ENCODE measurements at places on chromosomes 6 and 20. TPM values are rescaled to one million over a fixed set of nuclear protein-coding genes. Genes with fewer than 3 reads are reported as not detected.

CNBD2 gene
- total RNA-seq, result 2.6 TPM

PRSS35 gene
- total RNA-seq, result 6.8 TPM

TXLNB gene
- total RNA-seq, result 1.5 TPM

GGTLC1 gene
- total RNA-seq, result not detected

PCIF1 gene
- total RNA-seq, result 9.9 TPM

ZC3H12D gene
- total RNA-seq, result under 0.01 TPM

ULBP2 gene
- 1.8 TPM for total RNA-seq

ETV7 gene
- 1.0 TPM for total RNA-seq

DLK2 gene
- total RNA-seq, result under 0.01 TPM

KIF6 gene
- total RNA-seq, result 0.83 TPM

CALHM6 gene
- total RNA-seq, result 0.33 TPM

CALHM4 gene
- not detected for total RNA-seq

GRCh38 chr6:42453654-42454427 is 2.1 kb upstream of the TRERF1 start:
- H3K27me3 ChIP-seq, result no peaks in the 10 kb centered on the region
- H3K36me3 ChIP-seq, result no peaks in the 10 kb centered on the region
- peak; percentile 63 for DNase-seq
- peaks cover 7% of the 10 kb centered on the region for H3K4me1 ChIP-seq
- H3K4me3 ChIP-seq, result peak overlapping the region; percentile 76

- peak overlapping the region; percentile 23 for H3K27ac ChIP-seq
- H3K4me3 ChIP-seq, result no peak overlapping the region
- no peaks in the 10 kb centered on the region for H3K36me3 ChIP-seq
- DNase-seq, result peak; percentile 61
- H3K4me1 ChIP-seq, result peaks cover 5% of the 10 kb centered on the region
Measured at GRCh38 chr20:5848711-5849505, 98.7 kb downstream of the SHLD1 start.

DNA sequence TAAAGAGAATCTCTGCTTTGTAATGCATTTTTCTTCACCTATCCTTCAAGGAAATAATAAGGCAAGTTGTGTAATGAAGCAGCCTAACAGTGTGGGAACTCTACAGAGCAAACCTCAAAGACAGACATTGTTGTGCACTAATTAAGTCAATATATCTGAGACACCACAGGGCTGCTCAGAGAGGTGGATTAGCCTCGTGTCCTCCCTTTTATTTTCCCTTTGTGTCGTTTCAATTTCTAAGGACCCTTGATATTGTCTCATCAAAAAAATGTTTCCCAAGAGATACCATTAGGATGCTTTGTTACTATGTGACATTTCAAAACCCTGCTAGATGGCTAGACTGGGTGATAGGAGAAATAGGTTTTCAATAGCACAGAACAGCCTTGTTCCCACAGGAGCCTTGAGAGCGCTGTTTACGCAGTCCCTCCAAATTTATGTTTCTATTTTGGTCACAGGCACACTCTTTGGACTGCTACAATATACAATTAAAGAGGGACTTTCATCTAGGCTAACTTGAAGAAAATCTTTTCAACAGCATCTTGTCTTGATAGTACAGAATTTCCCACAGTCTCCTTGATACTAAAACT is 23.1 kb downstream of the UBE3D start:
- no peaks in the 10 kb centered on the region for H3K27me3 ChIP-seq
- H3K4me3 ChIP-seq, result no peak overlapping the region
- DNase-seq, result no peak
- no peak overlapping the region for H3K27ac ChIP-seq

- no peak for DNase-seq
- no peaks in the 10 kb centered on the region for H3K4me1 ChIP-seq
- H3K27me3 ChIP-seq, result no peaks in the 10 kb centered on the region
Measured at GRCh38 chr6:133815313-133815712, 73.6 kb upstream of the TCF21 start.

DNA sequence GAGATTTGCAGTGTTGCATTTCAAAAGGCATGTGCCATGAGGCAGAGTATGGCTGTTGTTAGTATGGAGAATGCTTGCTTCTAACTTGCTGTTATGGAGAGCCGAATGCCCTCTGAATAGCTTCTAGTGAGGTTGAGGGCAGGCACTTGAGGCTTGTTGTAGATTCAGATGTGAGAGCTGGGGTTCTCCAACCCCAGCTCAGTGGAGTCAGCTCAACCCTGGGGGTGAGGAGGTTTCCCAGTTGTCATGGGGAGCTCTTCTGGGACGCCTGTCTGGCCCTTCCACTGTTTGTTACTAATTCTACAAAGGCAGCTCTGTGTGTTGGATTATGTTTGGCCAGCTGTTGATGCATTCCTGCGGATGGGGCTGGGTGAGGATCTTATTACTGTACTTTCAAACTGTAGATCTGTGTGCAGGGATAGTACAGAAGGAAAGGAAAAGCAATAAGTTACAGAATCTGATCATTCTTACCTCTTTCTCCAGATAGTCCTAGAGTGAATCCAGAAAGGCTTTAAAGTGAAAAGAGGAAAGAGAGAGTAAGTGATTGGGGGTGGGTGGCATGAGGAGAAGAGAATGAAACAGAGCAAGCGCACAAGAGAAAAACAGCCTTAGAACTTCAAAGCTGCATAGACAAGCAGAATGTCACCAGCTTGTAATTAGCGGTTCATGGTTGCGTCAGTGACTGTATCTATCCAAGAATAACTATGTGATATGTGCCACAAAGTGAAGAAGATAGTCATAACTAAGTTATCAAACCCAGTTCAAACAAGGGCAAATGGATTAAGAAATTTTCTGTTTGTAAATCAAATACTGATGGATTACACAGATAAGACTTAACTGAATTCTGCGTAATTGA is 148.7 kb downstream of the PRL start:
- peak overlapping the region; percentile 47 for H3K27ac ChIP-seq
- H3K4me3 ChIP-seq, result peak overlapping the region; percentile 60
- peak; percentile 93 for DNase-seq
- peaks cover 20% of the 10 kb centered on the region for H3K4me1 ChIP-seq
- H3K36me3 ChIP-seq, result no peaks in the 10 kb centered on the region

GRCh38 chr6:16712255-16712930 is 48.9 kb downstream of the ATXN1 start:
- H3K27ac ChIP-seq, result peak overlapping the region; percentile 58
- H3K36me3 ChIP-seq, result no peaks in the 10 kb centered on the region
- H3K4me1 ChIP-seq, result peaks cover 9% of the 10 kb centered on the region
- no peak overlapping the region for H3K4me3 ChIP-seq
- DNase-seq, result no peak

- H3K36me3 ChIP-seq, result peaks cover 2% of the 10 kb centered on the region
- no peak overlapping the region for H3K27ac ChIP-seq
- DNase-seq, result no peak
- no peaks in the 10 kb centered on the region for H3K27me3 ChIP-seq
- no peak overlapping the region for H3K4me3 ChIP-seq
Measured at GRCh38 chr6:13676551-13677156, 35.0 kb downstream of the RANBP9 start.

DNA sequence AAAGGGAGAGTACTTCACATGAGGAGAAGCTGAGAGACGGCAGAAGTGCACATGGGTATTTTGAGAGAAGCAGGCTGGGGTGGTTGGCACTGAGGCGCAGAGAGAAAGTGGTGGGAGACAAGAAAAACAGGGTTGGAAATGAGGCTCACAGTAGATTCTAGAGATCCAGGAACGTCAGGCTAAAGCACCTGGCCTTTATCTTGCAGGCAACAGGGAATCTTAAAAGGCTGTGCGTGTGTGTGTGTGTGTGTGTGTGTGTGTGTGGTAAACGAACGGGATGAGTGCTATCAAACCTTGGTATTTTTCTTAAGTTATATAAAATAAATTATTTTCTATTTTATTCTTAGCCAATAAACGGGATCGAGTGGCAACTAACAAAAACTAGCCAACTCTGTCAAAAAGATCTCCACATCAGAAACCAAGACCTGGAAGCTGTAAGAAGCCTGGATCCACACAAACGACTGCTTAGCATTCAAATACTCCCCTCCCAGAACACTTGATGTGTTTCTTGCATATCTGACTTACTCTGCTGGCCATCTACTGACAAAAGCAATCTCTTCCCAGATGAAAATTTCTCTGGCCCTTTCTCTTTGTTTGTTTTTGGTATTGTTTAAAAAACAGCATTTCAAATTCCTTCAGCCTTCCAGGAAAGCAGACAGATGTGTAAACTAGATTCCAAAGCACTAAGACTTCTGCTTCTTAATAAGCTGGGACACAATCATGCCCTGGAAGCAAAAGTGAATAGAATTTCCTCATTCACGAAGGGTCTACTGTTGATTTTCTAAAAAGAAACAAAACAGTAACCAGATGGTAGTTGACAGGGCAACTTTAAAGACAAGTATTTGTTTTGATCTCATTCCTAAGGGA is 44.8 kb upstream of the FABP7 start:
- no peaks in the 10 kb centered on the region for H3K27me3 ChIP-seq
- DNase-seq, result no peak
- H3K27ac ChIP-seq, result no peak overlapping the region
- H3K36me3 ChIP-seq, result no peaks in the 10 kb centered on the region
- no peak overlapping the region for H3K4me3 ChIP-seq

GRCh38 chr20:39823224-39823623 is 861.1 kb downstream of the DHX35 start:
- H3K36me3 ChIP-seq, result no peaks in the 10 kb centered on the region
- H3K27me3 ChIP-seq, result no peaks in the 10 kb centered on the region
- peak; percentile 98 for DNase-seq
- H3K4me1 ChIP-seq, result peaks cover 11% of the 10 kb centered on the region

DNA sequence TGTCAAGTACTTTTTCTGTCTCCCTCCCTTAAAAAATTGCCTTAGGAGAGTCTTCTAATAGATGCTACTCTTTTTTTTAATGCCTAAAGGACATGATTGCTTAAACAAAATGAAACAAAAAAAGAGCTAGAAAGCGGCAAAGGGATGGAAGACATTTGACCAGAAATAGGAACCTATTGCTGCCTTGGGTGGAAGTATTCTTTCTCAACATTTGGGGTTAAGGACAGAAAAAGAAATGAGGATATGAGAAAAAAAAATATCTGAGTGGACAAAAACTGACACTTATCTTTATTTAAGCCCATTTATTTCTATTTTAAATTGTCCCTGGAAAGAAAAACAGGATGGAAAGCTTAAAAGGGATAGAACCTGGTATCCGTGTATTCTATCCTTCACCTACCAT is 664.9 kb upstream of the CITED2 start:
- no peak overlapping the region for H3K27ac ChIP-seq
- H3K36me3 ChIP-seq, result no peaks in the 10 kb centered on the region
- H3K4me3 ChIP-seq, result no peak overlapping the region
- no peak for DNase-seq
- H3K27me3 ChIP-seq, result no peaks in the 10 kb centered on the region

DNA sequence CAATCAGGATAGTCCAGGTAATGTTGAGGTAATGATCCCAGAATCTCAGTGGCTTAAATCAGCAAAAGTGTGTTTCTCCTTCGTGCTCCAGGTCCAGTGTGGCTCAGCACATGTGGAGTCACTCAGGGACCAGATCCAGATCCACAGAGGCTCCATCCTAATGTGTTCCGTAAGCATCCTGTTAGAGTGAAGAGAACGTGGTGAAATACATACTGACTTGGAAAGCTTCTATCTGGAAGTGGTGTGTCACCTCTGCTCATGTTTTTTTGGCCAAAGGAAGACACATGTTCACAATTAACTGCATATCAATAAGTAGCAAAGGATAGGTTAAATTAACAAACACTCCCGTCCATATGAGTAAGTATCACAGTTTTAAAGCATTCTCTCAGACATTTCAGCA is 26.8 kb upstream of the PREP start:
- H3K27me3 ChIP-seq, result no peaks in the 10 kb centered on the region
- no peaks in the 10 kb centered on the region for H3K36me3 ChIP-seq
- DNase-seq, result no peak
- H3K4me1 ChIP-seq, result peaks cover 15% of the 10 kb centered on the region
- H3K27ac ChIP-seq, result no peak overlapping the region

DNA sequence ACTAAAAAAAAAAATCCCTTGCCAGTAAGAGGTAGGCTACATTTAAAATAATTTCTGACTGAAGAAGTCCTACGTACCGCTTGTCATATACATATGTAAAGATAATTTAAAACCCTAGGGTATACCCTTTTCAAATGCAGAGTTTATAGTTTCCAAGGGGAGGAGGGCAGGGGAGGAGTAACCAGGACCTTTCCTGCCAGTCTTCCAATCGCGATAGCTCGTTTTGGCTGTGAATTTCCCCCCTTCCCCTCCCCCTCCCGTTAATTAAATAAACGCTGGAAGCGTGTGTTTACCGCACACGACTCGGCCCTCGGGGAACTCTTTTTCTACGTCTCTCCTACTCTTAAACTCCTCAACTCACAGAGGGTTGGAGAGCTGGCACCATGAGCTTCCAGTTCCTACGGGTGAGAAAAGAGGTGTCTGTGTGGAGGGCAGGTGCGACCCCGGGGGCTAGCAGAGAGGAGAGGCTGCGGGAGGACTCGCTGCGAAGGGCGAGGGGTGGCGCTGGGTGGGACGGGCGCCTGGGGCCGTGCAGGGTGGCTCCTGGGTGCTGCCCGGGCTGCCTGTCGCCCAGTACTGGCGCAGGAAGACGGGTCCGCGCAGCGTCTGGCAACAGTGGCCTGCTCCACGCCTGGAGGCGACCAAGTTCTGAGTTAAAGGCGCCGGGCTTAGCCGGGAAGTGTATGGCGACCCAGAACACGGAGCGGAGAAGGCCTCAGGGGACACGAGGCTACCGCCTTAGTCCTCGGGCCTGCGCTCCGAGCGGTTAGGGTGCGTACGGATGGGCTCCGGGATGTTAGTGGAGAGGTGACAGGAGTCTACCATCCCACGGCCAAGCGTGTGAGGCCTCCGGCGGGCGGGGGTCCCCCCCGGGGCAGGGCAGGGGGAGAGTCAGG is 4.1 kb upstream of the TFAP2C start:
- no peak for DNase-seq
- H3K27ac ChIP-seq, result no peak overlapping the region
- peaks cover 58% of the 10 kb centered on the region for H3K27me3 ChIP-seq
- no peaks in the 10 kb centered on the region for H3K36me3 ChIP-seq
- no peak overlapping the region for H3K4me3 ChIP-seq

- no peak overlapping the region for H3K27ac ChIP-seq
- peaks cover 4% of the 10 kb centered on the region for H3K4me1 ChIP-seq
- H3K4me3 ChIP-seq, result no peak overlapping the region
- no peaks in the 10 kb centered on the region for H3K36me3 ChIP-seq
- H3K27me3 ChIP-seq, result no peaks in the 10 kb centered on the region
Measured at GRCh38 chr6:6728169-6728941, 139.8 kb downstream of the LY86 start.

GRCh38 chr6:13354331-13355042 is 26.1 kb upstream of the TBC1D7 start:
- peak; percentile 93 for DNase-seq
- H3K27me3 ChIP-seq, result no peaks in the 10 kb centered on the region
- peak overlapping the region; percentile 89 for H3K27ac ChIP-seq
- peaks cover 36% of the 10 kb centered on the region for H3K4me1 ChIP-seq

- H3K4me3 ChIP-seq, result no peak overlapping the region
- no peaks in the 10 kb centered on the region for H3K27me3 ChIP-seq
- H3K4me1 ChIP-seq, result no peaks in the 10 kb centered on the region
- peak; percentile 15 for DNase-seq
Measured at GRCh38 chr6:1297746-1298145, 14.2 kb upstream of the FOXQ1 start.

DNA sequence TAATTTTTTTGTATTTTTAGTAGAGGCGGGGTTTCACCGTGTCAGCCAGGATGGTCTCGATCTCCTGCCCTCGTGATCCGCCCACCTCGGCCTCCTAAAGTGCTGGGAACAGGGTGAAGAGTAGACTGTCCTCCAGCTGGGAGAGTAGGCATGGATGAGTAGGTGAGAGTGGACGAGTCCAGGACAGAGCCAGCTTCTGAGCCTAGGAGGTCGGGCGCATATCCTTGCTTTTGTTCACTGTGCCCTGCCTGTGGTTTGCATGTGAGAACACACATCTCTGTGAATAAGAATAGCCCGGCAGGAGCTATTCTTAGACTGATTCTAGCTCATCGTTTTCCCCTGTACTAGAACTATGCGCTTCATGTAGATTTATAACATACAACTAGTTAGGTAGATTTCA is 78.3 kb downstream of the RPP40 start:
- DNase-seq, result no peak
- H3K4me3 ChIP-seq, result no peak overlapping the region
- no peaks in the 10 kb centered on the region for H3K4me1 ChIP-seq
- no peak overlapping the region for H3K27ac ChIP-seq
